NCI-H1930 (cell line): ENCODE measurements at places on chromosomes 6 and 20.

GRCh38 chr6:1031720-1032119 lies 280.2 kb upstream of the FOXQ1 start:
- no peak for DNase-seq

- no peak for DNase-seq
These were observed 606.7 kb upstream of the CITED2 start for GRCh38 chr6:139981066-139981624.

DNA sequence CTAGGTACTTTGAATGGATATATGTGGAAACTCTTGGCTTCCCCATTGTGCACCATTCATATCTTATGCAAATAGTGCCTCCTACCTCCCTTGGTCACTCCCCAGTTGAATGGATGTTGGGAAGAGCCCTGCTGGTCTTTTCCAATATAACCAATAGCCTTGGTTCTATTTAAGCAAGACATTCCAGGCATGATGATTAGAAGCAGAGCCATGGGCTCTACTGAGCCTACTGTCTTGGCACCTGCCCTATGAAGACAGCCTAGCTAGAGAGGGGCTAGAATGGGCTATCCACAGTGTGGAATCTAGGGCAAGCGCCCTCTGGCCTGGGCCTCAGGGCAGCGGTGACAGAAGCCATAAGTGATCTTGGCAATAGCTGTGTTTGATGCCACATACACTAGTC lies 15.6 kb downstream of the SLC17A1 start:
- DNase-seq = no peak

DNA sequence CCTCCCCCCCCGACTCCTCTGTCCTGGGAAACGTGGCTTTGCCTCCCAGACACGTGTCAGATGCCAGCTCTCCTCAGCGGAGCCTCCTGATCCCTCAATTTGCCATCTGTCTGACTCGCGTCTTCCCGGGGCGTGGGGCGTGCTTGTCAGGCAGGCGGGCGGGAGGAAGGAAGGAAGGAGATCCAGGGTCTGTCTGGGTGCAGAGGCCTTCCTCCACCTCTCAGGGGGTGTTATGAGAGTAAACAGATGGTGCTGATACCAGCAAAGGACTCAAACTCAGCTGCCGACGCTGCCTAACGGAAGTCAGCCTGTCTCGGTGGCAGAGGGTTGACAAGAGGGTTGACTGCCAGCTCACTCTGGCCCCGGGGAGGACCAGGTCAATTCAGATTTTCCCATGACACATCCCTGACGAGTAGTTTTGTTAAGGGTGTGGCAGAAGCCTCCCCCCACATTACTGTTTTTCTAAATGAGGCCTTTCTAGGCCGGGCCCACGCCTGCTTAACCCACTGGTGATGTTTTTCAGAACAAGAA lies 17.0 kb downstream of the UQCC2 start:
- no peak for DNase-seq
